Activated naive CD4-positive, alpha-beta T cell (primary cell): ENCODE measurements at places on chromosomes 1 and 21.

GRCh38 chr1:205961991-205962820, 18.9 kb upstream of the SLC26A9 start:
- DNase-seq = no peak

DNA sequence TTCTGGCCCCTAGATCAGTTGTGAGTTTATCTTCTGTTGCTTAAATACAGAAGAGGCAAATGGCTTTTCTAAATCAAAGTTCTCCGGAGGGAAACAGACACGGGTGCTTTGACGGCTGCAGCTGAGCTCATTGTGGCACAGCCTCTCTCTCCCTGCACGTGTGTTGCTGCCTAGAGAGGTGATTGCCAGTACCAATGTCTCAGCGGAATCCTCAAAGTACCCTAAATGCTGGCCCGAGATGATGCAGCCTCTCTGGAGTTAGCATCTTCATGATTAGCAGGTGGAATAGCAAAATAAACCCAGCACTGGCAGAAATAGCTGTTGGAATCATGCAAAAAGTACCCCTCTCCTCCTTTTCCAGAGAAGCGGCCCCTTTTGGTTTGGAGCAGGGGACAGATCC, 192.2 kb downstream of the PRDM2 start:
- DNase-seq = no peak

DNA sequence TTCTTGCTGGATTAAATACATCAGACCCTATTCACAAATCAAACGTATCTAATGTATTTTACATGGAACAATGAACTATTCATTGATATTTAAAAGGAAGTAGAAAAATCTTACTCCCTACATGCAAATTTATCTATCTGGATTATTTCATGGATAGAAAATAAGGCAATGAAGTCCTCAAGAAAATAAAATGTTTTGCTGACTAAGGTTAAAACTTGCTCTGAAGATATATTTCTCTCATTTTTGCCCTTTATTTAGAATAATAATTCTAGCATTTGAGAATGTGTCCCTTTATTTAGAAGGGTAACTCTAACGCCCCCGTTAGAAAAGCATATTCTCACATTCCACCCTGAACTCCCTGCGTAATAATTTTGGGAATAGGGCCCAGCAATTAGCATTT, 627.0 kb upstream of the ZP4 start:
- no peak for DNase-seq

GRCh38 chr1:201251851-201252430, 31.4 kb upstream of the PKP1 start:
- no peak for DNase-seq

DNA sequence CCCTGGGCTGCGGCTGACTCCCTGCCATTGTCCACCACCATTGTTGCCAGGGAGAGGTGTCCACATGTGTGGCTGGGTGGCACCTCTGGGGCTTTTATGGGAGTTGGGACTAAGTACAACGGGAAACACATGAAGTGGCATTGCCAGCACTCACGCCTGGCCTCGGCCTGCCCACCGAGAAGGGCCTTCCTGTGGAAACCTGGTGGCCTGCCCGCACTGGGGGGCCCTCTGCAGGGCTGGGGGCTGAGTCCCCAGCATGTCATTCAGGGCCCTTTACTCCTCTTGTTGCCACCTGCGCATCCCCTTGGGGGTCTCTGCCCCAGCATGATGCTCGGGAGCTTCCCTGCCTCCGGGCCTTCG, 35.5 kb upstream of the RUNX3 start:
- no peak for DNase-seq

- no peak for DNase-seq
These were observed 54.0 kb upstream of the BOLA1 start for GRCh38 chr1:149845416-149845815.

DNA sequence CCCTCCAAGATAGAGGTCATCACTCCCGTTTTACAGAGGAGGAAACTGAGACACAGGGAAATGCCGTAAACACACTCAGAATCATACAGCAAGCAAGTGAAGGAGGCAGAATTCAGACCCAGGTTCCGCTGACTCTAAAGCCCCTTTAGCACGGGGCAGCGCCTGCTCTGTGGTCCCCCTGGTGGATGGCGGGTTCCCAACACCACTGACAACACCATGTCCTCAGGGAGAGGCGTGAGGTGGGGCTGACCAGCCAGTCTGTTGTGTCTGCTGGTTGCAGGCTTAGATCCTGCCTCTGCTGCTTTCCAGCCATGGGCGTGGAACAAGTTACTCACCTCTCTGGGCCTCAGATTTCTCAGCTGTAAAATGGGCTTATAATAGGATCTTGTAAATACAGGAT, 617.3 kb downstream of the MATN1 start:
- no peak for DNase-seq

GRCh38 chr1:46248122-46248920, 758 bp downstream of the RAD54L start:
- no peak for DNase-seq

- DNase-seq = no peak
These were observed 819 bp upstream of the GPR3 start for GRCh38 chr1:27391511-27392095.

- no peak for DNase-seq
These were observed 12.1 kb downstream of the SFPQ start for GRCh38 chr1:35180776-35181374.

DNA sequence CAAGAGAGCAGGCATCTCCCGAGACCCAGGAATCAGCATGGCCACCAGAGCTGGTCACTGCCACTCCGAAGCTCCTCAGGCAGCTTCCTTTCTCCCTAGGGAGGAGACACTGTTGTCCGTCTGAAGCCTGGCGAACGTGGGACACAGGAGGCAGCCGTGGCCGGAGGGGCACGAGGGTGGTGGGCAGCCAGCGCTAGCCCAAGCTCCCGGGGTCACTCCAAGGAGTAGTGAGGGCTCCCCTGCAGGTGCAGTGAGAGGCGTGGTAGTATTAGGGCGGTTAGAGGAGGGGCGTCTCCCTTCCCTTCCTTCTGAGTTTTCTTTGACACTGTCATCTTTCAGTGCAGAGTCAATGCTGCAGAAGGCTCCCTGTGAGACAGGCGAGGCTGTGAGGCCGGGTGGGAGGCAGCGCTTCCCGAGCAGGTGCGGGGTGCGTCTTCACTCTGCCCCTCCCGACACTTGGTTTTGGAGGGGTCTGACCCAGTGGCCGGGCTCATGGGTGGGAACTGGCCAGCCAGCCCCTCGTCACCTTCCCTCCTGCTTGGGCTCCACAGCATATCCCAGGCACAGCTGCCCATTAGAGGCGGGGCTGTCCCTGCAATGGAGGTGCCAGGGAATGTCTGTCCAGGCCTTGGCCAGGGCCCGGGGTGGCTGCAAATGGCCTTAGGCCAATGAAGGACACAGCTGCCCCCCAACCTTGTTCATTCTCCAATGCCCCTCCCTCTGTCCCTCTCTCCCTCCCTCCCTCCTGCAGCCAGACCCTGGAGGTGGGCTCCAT, 171.6 kb upstream of the ARHGEF16 start:
- DNase-seq = no peak

DNA sequence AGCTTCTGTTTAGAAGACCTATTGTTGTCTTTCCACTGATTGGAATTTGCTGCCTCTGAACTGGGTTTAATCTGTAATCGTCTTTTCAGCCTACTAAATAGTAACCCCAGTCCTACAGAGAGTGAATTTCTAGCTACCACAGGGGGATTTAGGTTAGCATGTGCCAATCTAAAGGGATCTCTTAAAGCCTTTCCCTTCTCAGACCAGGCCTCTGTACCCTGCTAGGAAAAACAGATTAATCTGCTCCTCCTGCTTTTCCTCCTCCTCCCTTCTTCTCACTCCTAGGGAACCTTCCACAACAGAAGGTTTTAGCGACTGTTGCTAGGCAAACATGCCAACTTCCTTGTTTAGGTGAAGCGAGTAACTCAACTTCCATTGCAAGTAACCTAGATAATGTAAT, 1.3 kb upstream of the RC3H1 start:
- no peak for DNase-seq

- no peak for DNase-seq
These were observed 327.8 kb upstream of the USP24 start for GRCh38 chr1:55542901-55543504.

GRCh38 chr1:11653101-11653860, 948 bp downstream of the FBXO2 start:
- no peak for DNase-seq

DNA sequence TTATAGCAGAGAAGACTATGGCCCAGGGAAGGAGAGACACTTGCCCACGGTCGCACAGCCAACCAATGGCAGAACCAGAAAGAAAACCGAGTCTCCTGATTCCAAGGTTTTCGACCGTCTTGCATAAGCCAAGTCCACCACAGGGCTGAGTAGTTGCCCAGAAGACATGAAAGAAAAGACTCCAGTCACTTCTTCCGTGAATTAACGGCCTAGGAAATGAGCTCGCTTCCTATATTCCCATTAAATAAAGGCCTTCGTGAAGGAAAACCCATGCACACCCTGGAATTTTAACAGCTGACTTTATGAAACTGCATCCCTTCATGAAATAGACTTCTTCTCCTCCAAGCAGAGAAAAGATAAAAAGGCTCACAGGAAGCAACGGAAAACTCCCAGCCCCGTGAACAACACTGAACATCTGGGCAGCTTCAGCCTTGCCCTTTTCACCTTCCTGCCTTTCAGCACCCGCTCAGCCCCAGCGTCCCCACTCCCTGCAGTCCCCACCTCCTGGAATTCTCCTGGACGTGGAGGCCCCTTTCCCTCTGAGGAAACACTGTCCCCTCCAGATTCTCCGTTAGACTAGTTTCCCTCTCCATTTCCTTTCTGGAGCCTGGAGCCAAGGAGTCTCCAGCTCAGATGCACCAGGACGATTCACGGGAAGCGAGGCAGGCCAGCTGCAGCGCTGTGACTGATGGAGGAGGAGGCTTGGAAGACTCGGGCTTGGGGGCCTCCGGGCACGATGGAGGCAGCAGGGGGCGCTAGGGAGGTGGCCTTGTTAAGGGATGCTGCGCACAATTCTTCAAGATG, 2.7 kb upstream of the MYOC start:
- DNase-seq = peak; percentile 54

- no peak for DNase-seq
These were observed 8.7 kb downstream of the CTXND2 start for GRCh38 chr1:150895618-150896017.

- no peak for DNase-seq
These were observed 27.1 kb upstream of the CNIH3 start for GRCh38 chr1:224589006-224589405.

- no peak for DNase-seq
These were observed 1.3 kb upstream of the PDE4B start for GRCh38 chr1:65791396-65791795.

GRCh38 chr1:208842451-208842850, 598.3 kb upstream of the PLXNA2 start:
- no peak for DNase-seq

- no peak for DNase-seq
These were observed 107.1 kb upstream of the OLIG2 start for GRCh38 chr21:32918478-32919120.

DNA sequence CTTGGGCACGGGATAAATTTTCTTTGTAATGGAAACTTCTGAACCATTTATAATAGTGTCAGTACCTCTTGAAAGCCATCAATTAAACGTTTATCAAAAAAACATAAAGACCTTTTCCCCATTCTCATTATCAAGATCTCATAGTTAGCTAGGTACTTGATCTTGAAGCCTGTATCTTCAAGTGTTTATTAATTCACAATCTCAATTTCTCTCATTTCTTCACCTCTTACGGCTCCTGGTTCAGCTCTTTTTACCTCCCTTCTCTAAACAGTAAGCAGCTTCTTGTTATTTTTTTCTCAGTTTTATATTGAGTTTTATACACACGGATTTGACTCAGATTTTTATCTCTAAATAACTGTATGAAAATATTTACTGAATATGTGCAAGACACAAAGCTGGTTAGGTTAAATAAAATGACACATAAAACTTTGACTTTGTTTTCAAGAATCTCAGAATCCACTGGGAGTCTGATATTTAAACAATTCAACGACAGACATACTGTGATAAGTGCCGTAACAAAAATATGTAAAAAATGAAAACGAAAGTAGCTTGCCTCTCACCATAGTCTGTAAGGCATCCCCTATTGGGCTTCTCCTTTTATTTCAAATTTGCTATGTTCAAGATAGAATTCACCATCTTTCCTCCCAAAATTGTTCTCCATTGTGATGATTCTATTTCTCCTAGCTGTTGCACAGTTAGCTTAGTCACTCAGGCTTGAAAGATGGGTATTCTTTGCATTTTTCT, 411.6 kb upstream of the ZRANB2 start:
- no peak for DNase-seq

GRCh38 chr1:159944623-159945455, 574 bp downstream of the IGSF9 start:
- no peak for DNase-seq

DNA sequence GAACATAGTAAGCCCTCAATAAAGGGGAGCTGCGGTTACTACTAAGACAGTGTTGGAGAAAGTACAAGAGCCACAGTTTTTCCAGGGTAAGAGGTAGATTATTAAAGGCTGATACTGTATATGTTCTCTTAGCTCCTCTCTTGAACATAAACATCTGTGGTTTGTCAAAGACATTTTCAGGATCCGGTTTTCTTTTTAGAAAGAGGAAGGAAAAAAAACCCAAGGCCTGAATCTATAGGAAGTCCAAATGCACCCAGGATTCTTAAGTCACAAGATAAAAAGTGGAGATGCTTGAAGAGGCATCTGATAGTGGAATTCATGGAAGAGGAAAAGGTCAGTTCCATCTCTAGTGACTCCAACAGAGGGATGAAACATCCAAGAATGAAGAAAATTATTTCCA, 24.6 kb upstream of the SLC45A3 start:
- no peak for DNase-seq

DNA sequence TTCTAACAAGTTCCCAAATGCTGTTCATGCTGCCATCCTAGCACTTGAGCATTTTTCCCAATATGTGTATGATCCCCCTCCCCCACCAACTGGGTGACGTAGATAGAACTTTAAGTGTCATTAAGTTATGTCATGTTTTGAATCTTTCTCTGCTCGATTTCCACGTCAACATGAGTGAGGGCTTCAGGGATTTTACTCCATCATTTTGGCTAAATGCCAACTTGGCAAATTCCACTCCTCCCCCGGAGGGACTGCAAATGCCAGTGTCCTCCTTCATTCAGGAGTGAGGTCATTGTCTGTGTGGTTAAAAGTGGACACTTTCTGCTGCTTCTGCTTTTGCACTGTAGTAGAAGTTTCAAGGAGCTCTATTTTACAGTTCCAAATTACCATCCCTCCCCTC, 201.7 kb downstream of the FGGY start:
- no peak for DNase-seq

GRCh38 chr1:198079432-198079951, 77.3 kb upstream of the NEK7 start:
- DNase-seq = no peak

GRCh38 chr21:18443701-18444100, 40.1 kb upstream of the TMPRSS15 start:
- no peak for DNase-seq

DNA sequence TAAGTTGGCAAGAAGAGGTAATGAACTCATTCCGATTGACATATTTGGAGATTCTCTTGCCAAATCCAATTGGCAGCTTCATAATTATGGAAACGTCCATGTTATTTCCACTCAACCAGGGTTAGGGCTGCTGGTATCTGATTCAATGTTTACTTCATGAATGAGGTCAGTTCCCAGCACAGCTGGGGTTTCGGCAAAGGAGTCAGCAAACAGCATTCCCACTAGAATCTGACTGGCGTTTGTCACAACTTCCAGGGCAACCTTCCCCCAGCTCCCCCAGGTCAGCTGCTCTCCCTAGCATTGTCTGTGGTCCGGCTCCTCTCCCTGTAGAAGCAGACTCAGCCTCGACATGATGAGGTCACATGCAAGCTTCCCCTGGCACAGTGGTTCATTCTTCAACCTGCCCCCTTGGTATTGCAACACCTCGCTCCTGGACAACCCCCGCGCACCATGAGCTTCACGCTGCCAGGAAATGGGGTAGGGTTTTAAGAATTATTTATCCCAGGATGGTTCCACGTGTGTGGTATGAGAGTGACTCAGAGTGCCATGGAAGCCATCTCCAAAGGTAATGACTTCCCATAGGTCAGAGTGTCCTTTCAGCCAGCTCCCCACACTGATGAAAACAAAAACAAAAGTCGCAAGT, 100.7 kb upstream of the SLC25A33 start:
- no peak for DNase-seq
